Effector memory CD4-positive, alpha-beta T cell (primary cell): ENCODE measurements at places on chromosomes 1 and 21.

GRCh38 chr1:26799479-26800142, 11.9 kb downstream of the PIGV start:
- DNase-seq: no peak

- DNase-seq: no peak
These were observed 16.6 kb upstream of the BMP8A start for GRCh38 chr1:39474810-39475209.

- peak; percentile 76 for DNase-seq
These were observed 41.8 kb upstream of the PWP2 start for GRCh38 chr21:44065428-44065827.

DNA sequence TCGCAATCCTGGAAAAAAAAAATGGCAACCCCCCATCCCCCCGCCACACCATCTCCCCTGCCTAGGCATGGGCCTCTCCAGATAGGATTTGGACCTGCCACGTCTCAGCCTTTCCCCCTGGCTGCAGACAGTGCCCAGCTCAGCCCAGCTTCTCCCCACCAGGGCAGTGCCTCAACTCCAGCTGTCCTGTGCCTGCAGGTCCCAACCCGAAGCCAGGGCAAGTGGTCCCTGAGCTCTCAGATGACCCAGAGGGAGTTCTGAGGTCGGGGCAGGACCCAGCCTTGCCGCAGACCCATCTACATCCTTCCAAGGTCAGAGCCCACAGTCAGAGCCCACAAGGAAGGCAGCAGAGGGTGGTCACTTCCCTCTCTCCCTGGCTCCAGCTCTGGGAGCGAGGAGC, 86.7 kb upstream of the POU3F1 start:
- DNase-seq: no peak

DNA sequence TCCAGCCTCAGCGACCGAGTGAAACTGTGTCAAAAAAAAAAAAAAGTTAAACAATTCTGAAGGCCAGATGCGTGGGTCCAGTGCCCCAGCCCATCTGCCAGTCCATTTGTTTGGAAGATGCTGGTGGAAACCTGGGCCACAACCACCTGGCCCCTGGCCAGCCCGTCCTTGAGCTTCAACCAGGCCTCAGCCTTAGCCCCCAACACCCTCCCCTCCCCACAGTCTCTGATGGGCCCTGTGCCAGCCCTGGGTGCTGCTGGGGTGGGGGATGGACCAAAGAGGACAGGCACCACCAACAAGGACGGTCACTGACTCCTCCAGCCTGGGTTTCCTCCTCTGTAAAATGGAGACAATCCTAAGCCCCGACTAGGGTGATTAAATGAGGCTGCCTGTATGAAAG, 19.6 kb upstream of the PLEKHG5 start:
- no peak for DNase-seq

GRCh38 chr1:19066874-19067181, 110.4 kb upstream of the IFFO2 start:
- DNase-seq: no peak

DNA sequence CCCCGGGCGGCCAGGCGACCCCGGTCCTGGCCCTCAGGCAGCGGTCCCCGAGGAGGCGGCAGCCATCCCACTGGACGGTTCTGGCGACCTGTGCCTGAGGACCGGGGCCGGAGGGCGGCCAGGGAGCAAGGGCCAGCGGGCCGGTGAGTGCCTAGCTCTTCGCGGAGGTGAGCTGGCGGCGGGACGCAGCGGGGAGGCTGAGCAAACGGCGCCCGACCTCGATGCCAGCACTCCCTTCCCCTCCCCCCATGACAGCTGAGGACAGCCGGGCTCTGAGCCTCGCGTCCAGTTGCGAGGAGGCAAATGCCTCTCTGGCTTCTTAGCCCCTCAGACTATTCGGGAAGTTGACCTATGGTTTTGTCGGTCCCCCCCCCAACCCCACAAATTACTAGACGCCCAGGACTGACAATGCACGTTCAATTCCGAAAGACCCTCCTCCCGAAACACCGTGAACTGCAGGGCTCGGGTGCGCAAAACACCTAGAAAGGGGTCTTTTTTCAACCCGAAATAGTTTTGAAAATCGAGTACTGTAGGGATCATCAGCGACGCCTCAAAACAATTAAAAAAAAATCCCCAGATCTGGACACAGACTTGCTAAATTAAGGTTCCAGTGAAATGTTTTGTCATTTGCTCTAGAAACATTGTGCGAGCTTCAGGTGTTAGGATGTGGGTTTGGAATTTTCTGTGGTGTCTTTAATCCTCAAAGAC, 8.3 kb downstream of the CDKN2C start:
- no peak for DNase-seq

DNA sequence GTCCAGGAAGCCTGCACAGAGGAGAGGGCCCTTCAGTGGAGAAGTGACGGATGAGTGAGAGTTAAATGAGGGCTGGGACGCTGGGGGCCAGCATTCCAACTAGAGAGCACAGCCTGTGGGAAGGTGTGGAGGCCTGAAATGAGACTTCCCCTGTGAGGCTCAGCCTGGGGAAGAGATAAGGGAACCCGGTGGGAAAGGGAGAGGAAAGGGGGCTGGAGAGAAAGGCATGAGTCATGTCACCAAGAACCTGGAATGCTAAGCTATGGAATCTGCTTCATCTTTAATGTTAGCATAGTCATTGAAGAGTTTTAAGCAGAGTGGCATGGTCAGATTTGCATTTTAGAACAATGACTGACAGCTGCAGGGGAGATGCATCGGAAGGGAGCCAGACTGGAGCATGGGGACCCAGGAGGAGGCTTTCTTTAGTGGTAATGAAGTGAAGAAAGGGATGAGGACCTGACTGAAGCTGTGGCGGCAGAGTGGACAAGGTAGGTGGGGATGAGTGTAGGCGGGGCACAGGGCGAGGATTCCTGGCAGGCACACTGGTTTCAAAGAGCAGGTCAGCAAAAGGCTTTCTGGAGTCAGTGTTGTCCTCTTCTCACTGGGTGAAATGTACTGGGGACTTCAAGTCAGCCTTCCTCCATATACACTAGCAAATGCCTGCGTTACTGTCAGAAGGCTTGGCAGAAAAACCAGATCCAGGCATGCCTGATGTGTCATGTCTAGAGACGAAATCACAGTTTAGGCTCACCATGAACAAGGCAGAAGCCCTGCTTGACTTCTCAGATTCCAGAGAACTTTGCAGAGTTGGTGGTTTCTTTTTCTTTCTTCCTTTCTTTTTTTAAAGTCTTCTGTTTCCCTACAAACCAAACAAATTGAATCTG, 8.0 kb downstream of the RGL1 start:
- DNase-seq: no peak

GRCh38 chr1:39960431-39960958, 5.5 kb downstream of the MFSD2A start:
- no peak for DNase-seq

GRCh38 chr1:159554696-159555095, 18.9 kb upstream of the OR10J5 start:
- no peak for DNase-seq

- DNase-seq: no peak
These were observed 40.3 kb downstream of the LRRN2 start for GRCh38 chr1:204645251-204645650.

DNA sequence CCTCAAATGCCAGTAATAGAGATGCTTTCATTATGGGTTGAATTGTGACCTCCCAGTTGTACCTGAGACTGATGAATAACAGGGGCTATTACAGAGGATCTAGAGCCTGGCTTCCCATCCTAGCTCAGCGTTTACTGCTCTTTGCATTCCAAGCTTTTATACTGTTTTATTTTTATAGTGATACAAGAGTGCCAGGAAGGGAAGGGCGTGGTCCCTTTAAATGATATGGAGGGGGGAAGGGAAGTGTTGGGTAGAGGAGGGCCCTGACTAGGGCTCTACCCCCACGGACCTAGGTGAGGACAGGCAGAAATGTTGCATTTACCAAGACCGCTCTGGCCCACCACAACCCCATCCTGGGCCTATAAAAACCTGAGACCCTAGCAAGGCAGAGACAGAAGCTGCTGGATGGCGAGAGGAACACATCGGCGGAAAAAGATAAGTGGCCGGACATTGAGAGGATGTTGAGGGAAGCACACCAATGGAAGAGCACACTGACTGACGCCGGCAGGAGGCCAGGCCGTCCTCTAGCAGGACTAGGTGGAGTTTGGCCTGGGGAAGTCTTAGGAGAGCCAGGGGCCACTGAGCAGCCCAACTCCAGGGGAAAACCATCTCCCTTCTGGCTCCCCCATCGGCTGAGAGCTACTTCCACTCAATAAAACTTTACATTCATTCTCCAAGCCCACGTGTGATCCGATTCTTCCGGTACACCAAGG, 1025.9 kb downstream of the TTLL7 start:
- DNase-seq: no peak

GRCh38 chr1:111162488-111162880, 22.5 kb downstream of the CEPT1 start:
- no peak for DNase-seq

GRCh38 chr1:204574016-204574864, 58.0 kb downstream of the MDM4 start:
- no peak for DNase-seq

- DNase-seq: no peak
These were observed 88.4 kb upstream of the PDE4B start for GRCh38 chr1:65704318-65704717.

DNA sequence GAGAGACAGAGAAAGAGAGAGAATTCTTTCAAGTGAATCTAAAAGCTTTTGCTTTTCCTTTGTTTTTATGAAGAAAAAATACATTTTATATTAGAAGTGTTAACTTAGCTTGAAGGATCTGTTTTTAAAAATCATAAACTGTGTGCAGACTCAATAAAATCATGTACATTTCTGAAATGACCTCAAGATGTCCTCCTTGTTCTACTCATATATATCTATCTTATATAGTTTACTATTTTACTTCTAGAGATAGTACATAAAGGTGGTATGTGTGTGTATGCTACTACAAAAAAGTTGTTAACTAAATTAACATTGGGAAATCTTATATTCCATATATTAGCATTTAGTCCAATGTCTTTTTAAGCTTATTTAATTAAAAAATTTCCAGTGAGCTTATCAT, 117.6 kb downstream of the PTPRC start:
- DNase-seq: no peak

GRCh38 chr1:162829268-162829667, 31.7 kb downstream of the CCDC190 start:
- no peak for DNase-seq

- no peak for DNase-seq
These were observed 20.2 kb upstream of the GPR137B start for GRCh38 chr1:236122176-236122575.

DNA sequence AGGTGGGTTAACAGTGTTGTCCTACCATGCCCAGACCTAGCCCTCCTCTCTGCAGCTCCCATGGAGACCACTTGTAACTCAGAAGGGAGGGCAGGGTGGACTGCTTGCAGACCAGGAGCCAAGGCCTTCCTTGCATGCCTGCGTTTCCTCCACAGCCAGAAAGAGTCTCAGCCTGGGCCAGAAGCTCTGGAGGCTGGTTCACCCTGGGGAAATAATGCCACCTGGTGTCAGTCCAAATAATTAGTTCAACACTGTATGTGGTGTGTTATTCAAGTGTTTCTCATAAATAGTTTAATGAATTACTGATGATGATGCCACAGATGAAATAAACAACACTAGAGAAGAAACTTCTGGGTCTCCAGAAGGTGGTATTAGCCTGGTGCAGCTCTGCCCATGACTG, 16.9 kb upstream of the VANGL1 start:
- no peak for DNase-seq

DNA sequence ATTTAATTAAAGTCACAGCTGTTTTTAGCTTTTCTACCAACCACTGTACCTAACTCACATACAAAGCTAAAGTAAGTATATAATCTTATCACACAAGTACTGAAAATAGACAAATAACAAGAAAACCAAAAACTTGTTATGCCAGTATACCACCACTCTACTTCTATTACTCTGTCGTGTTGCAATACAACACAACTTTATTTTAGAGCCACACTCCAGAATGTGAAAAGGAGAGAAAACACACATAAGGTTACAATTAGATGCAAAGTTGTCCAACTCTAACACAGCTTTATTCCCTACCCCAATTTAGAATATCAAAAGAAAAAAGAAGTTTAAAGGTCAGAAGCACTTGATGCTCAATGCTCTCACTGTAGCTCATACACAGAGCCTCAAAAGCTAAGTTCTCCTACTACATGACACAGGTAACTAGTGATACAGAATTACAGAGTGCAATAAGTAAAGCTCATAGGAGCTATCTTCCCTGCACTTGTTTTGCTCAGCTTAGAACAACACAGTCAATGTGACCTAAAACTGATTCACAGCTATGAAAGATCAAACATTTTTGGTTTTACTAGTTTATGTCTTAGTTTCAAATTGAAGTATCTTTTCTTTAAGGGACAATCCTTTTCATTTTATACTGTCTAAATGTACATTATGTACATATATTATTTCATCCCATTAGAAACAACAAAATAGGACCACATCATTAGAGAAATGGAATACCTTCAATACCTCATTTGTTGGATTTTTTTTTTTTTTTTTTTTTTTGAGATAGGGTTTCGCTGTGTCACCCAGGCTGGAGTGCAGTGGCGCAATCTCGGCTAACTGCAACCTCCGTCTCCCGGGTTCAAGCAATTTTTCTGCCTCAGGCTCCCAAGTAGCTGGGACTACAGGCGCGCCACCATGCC, 29.2 kb downstream of the EYA3 start:
- DNase-seq: no peak

GRCh38 chr1:15323351-15323988, 76.4 kb downstream of the FHAD1 start:
- peak; percentile 56 for DNase-seq

DNA sequence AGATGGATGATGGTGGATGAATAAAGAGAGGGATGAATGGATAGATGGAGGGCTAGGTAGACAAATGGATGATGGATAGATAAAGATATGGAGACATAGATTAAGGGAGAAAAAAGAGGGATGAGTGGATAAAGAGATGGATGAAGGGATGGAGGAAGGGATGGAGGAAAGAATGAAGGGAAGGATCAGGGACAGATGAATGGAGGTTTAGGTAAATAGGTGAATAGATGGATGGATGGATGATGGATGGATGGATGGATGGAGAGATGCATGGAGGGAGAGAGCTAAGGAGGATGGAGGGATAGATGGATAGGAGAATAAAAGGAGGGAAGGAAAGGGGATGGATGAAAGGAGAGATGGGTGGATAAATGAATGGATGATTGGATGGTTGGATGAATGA, 28.8 kb downstream of the PLXNA2 start:
- DNase-seq: no peak

GRCh38 chr1:228303596-228303995, 95.8 kb downstream of the OBSCN start:
- no peak for DNase-seq

GRCh38 chr1:230798491-230798890, 51.3 kb downstream of the CAPN9 start:
- no peak for DNase-seq

DNA sequence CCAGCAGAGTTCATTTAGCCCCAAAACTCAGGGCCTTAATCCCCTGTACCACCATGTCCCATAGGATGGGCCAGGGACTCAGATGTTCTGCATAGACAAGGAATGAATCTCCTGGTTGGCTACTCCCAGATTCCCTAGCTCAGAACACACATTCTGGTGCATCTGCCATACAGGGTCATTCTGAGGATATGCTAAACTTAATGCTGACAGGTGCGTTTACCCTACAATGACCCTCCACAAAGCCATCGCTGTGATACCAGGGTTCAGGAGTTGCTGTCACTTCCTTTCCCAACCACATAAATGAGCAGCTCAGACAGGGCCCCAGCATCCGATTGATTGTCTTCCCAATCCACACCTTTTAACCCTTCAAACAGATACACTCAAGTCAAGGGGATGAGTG, 32.0 kb upstream of the HHAT start:
- no peak for DNase-seq

GRCh38 chr1:155794605-155795245, 62.3 kb downstream of the GON4L start:
- no peak for DNase-seq

GRCh38 chr1:97042551-97042950, 321.0 kb downstream of the PTBP2 start:
- DNase-seq: no peak

- DNase-seq: no peak
These were observed 2.7 kb downstream of the DDX20 start for GRCh38 chr1:111758373-111758772.
